ENCODE measurements at places on chromosomes 1 and 21.

- no peak for DNase-seq
Measured at GRCh38 chr1:158830904-158831507, at the start of gene MNDA. Gene MNDA (plus strand): TSS chr1:158831351. CDS start chr1:158842154, 10,803 bp downstream.

DNA sequence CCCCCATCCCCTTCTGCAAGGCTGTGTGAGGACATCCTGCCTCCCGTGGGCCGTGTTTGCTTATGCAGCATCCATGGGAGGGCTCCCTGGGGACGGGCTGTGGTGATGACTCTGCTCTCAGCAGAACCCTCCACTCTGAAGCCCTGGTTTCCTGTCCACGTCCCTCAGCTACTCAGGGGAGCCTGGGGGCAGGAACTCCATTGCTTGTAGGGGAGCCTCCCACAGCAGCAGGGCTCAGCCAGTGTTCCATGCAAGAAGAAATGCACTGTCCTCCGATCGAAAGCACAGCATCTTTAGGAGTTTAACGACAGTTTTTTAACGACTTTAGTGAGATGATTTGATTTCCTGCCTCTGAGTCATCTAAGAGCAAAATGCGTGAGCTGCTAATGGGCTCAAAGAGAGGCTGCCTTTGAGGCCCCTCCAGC lies 8.3 kb upstream of the KCNAB2 start:
- no peak for DNase-seq

GRCh38 chr1:234213658-234214128 lies 159.6 kb upstream of the COA6 start:
- DNase-seq, result no peak

- no peak for DNase-seq
Measured at GRCh38 chr1:41902159-41902577, 16.6 kb downstream of the HIVEP3 start.

- DNase-seq, result no peak
Measured at GRCh38 chr1:59104191-59104760, 192.6 kb upstream of the FGGY start.

DNA sequence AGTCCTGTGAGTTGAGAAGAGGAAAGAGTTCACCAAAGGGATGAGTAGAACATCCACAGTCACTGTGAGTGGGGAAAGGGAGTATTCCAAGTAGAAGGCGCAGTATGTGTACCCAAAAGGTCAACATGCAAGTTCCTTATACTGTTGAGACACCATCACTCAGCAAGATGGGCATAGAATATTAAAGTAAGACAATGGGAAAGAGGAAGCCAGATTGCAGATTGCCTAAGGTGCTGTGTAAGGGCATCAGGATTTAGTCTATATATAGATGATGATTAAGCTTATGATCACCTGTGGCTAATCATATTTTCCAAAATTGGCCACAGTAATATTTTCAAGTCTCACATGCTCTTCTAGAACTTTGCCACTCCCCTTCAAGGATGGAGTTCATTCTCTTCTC lies 120.1 kb upstream of the CAMK1G start:
- DNase-seq, result no peak

DNA sequence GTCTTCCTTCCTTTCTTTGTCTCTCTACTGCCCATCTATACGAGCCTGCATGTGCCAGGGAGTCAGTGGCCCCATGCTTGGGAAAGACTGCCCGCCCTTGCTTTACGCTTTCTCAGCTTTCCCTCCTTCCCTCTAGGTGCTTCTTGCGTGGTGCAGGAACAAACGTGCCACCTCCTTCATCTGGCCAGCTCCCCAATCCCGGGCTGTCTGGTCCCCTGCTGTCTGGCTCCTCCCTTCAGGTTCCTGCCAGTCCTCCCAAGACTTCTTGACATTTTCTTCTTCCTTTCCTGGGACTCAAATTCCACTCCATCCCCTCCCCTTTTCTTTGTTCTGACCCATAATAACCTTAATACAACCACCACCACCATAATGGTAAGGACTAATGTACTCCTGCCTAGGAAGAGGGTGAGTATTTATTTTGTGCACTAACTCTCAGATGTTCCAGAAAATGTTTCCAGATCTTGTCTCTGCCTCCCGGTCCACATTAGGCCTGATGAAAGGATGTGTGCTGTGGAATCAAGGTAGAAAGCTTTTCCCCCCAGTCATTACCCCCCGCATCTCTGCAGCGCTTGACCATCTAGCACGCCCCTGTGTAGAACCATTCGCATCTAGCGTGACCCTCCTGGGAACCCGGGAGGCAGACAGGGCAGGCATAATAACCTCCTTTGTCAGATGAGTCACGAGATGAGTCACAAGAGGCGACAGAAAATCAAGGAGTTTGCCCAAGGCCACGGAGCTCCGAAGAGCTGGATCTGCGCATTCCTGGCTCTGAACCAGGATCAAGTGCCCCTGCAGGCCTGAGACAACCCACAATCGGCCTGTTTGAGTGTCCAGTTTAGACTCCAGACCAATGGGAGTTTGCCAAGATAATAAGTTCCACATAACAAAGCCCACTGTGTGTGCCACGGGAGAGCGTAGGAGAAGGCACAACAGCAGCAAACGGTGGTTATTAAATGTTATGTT lies 60.1 kb upstream of the NEK2 start:
- DNase-seq, result no peak

GRCh38 chr1:226097866-226098625 lies 35.5 kb downstream of the H3-3A start:
- no peak for DNase-seq

DNA sequence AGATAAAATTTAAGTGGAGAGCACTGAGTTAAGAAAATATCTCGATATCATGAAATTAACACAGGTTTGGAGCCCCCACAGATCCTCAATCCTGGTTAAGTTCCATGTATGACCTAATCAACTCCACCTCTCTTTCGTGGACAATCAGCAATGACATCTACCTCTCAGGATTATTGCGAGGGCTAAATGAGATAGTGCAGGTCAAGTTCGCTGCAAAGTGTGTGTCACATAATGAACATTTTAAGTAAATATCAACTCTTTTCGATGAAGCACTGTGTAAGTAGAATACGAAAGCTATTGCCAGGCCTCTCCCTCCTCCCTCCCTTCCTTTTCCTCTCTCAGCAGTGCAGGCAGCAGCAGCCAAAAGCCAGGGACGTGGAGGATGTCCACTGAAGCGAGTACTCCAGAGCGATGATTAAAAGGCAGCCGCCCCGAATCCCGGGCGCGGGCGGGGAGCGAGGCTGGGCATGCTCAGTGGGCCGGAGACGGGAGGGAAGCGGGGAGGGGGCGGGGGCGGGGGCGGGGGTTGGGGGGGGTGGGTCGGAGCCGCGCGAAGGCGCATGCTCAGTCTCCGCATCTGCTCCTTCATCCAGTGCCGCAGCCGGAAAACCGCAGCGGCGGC lies at the start of gene CAMSAP2:
TSS of gene CAMSAP2 (plus strand) at position 567 of the 622 bp plus-strand sequence. CDS start 935 bp downstream, outside the sequence.
- peak; percentile 21 for DNase-seq

GRCh38 chr1:15507278-15507677 lies 16.7 kb downstream of the CASP9 start:
- no peak for DNase-seq

DNA sequence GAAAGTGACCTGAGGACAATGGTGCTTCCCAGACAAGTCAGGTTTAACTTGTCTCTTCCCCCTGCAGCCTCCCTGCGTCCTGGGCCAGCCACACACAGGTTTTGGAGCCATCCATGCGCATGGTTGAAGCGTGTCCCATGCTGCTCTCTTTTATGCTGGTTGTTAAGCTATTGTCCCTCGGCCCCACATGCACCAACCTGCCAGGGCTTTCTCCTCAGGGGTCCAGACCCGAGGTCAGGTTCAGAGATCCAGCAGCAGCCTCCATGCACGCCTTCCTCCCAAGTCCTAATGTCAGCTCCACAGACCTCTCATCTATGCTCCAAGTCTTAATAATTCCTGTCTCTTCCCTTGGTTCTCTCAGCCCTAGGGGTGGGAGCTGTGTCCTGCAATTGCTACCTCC lies 1.6 kb downstream of the ABCA4 start:
- no peak for DNase-seq

GRCh38 chr1:178928976-178929375 lies 58.1 kb upstream of the ANGPTL1 start:
- no peak for DNase-seq

Data from stimulated activated CD8-positive, alpha-beta memory T cell treated with anti-CD3 and anti-CD28 coated beads, Interleukin-4, amount 100 ng/mL, for 1 hour (primary cell).